ENCODE measurements at places on chromosomes 11 and 22. TPM values are rescaled to one million over a fixed set of nuclear protein-coding genes. Genes with fewer than 3 reads are reported as not detected.

The IFITM10 gene
- total RNA-seq: 2.3 TPM

The C1QTNF5 gene
- 46.4 TPM for total RNA-seq

The KIAA0930 gene
- 58.8 TPM for total RNA-seq

The MUC6 gene
- total RNA-seq: not detected

The YIF1A gene
- total RNA-seq: 116 TPM

The SLC36A4 gene
- total RNA-seq: 19.0 TPM

The PANX3 gene
- total RNA-seq: not detected

The HBD gene
- total RNA-seq: not detected

The TSSK2 gene
- not detected for total RNA-seq

The SLC22A6 gene
- total RNA-seq: not detected

The TH gene
- total RNA-seq: not detected

The FGF19 gene
- not detected for total RNA-seq

DNA sequence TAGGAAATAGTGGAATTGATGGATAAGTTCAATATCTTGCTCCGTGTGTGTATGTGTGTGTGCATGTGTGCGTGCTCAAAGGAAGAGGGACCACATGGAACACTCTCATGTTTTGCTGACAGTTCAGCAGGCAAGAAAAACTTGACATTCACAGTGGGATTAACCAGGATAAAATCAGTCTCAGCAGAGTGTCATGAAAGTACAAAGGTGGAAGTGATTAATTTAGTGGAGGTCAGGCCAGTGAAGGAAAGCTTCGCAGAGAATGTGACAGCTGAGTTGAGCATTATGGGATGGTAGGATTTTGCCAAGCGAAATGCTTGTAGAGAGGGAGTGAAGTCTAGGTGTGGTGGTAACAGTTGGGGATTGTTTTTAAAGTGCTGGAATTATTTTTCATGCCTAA, 15.7 kb upstream of the FBXO3 start:
- no peak for DNase-seq

GRCh38 chr22:17629641-17630040, 1.1 kb upstream of the ATP6V1E1 start:
- DNase-seq: no peak

- no peak for DNase-seq
Observed at GRCh38 chr22:48975316-48975741, 852.3 kb downstream of the BRD1 start.

- no peak for DNase-seq
Observed at GRCh38 chr11:45674481-45675190, 9.2 kb upstream of the CHST1 start.

- no peak for DNase-seq
Observed at GRCh38 chr11:130400781-130401483, 27.5 kb downstream of the ADAMTS8 start.

- no peak for DNase-seq
Observed at GRCh38 chr11:92625894-92626293, 343.6 kb upstream of the MTNR1B start.

DNA sequence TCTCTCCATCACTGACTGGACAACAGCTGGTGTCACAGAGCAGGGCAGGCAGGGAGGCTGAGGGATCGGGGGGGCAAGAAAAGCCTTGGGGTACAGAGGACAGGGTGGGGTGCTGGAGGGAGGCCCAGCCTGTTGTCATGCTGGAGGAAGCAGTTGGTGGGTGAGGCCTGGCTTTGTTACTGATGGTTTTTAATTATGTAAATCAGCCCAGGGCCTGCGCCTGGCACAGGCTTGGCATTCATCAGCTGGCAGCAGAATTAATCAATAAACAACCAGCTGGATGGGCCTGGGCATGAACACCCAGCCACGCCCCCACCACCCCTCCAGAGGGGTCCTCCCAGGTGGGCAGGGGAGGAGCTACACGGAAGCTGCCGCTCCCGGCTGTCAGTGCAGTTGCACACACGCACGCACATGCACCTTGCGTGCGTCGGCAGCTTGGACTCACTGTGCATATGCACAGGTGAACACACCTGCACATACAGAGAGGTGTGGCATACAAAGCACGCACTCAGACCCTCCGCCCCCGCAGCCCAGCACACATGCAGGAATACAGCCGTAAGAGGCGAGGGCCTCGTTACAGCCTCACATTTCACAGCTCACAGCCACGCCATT, 21.3 kb upstream of the ELFN2 start:
- DNase-seq: no peak

- DNase-seq: no peak
Observed at GRCh38 chr11:72955466-72955865, 141.3 kb downstream of the ATG16L2 start.

DNA sequence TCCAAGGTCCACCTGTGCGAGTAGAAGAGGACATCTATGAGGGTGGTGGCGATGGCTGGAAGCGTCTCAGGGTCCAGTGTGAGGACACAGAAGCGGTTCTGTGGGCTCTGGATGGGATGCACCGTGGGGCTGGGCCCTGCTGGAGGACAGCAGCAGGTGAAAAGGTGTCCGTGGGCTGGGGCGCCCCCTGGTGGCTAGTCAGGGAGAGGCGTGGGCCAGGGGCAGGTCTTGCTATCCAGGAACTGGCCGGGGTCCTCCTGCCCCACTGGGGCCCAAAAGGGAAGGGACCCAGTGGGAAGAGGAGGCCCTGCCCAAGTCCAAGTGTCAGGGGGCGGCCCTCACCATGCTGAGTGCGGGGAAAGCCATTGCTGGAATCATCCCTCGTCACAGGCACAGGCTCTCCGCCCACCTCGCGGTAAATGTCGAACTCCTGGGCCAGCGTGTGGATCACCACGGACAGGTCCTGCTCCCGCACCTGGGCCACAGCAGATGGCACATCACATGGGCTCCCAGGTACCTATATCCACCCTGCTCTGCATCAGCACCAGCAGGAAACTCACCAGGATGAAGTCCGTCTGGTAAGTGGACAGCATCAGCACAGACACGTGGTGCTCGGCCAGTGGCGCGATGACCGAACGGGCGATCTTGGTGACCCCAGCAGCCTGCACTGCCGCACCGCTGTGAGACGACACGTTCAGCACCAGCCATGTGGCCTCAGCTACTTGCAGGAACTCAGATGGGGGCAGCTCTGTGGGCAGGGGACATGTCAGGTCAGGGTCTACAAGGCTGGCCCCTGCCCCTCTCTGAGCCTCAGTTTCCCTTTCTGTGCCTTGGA, 2.3 kb downstream of the CASTOR1 start:
- peak; percentile 74 for DNase-seq

DNA sequence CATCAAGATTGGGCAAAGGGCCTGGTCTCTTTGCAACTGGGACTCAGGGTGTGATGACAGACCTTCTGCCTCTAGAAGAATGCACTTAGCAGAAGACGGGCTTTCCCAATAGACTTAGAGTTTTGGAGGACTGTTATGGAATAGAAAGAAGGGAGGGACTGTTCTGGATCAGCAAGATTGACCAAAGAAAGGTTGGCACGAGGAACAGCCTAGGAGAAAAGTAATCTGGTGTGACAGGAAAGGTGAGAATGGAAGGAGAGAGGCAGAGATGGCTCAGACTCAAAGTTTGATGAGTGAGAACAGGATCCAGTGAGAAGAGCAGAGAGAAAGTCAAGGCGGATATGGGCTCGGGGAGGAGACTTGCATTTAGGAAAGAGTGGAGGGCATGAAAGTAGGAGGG, 23.0 kb upstream of the TMEM45B start:
- no peak for DNase-seq

GRCh38 chr11:26127336-26127735, 204.6 kb upstream of the ANO3 start:
- no peak for DNase-seq

DNA sequence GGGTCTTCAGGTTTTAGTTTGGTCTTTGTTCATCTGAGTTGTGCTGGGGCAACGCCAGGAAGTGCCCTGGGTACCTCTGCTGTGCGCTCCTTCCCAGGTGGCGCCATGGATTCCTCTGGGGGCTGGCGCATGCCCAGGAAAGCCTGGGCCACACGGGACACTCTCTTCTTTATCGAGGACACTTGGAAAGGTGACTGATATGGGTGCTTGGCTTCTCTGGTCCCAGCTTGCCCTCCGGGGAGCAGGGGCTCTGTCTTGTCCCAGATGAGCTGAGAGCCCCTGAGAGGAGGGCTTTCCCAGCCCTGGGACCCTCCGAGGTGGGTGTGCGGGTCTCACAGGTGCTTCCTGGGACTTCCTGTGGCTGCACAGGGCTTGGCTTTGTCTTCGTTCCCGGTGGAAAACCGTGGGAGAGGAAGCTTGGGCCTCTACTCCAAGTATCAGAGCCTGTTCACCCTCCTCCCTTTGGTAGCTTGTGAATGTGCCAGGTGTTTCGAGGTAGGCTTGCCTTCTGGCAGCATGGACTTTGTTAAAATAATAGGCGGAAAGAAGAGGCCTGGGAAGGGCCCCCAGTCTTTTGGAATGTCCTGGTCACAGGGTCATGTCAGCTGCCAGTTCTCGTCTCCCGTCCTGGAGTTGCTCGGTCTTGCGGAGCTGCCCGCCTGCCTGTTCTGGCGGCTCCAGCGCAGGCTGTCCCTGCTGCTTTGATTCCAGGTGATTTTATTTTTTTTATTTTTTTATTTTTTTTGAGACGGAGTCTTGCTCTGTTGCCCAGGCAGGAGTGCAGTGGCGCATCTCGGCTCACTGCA, 10.1 kb upstream of the NEAT1 start:
- no peak for DNase-seq

- DNase-seq: no peak
Observed at GRCh38 chr11:11391796-11392463, 38.9 kb upstream of the CSNK2A3 start.

DNA sequence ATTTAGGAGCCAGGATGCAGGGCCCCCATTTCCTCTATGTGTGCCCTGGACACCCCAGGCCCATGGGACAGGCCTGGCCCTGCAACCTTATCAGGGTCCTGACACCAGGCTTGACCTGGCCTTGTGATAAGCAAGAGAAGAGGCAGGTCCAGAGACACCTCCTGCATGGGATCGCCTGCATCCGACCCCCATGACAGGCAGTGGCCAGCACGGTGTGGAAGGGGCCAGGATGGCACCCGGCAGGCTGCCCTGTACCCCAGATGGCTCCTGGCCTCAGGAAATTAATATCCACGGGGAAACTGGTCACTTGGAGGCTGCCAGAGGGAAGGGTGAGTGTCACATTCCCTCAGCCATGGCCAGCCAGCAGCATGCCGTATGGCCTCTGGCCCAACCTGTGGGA, 6.8 kb downstream of the KRTAP5-9 start:
- DNase-seq: no peak

GRCh38 chr22:23531283-23531956, 48.7 kb downstream of the IGLL1 start:
- DNase-seq: no peak

GRCh38 chr11:118643142-118643994, 36.0 kb downstream of the PHLDB1 start:
- no peak for DNase-seq

DNA sequence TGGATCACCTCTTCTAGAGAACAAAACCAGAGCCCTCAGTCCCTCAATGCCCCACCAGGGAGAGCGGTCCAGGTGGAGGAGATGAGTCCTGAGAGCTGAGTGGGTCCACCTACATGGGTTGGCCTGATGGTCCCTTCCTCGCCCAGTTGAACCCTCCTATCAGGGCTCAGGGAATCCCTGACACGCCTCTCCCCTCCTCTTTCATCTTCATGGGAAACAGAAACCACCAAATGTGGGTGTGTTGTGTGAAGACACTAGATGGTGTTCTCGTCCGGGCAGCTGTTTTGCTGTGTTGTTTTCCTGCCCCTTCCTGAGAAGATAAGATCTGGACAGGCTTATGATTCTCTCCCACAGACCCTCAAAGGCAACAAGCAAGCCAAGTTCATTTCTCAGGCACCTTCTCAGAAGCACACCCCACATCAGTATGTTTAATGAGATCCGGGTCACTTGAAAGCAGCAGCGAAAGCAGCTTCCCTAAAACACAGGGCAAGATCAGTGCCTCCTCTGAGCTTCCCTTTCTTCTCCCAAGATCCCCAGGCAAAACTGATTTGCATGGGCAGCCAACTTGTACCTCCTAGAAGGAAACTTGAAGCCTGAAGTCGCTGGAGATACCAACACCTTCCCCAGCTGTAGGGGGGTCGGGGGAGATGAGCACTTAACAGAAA, 35.3 kb upstream of the POU2AF1 start:
- DNase-seq: no peak

GRCh38 chr11:114482114-114482513, 42.8 kb downstream of the REXO2 start:
- DNase-seq: no peak

- no peak for DNase-seq
Observed at GRCh38 chr22:42462016-42462415, 29.8 kb upstream of the NFAM1 start.

- DNase-seq: no peak
Observed at GRCh38 chr11:73366265-73366610, 10.0 kb upstream of the RELT start.

DNA sequence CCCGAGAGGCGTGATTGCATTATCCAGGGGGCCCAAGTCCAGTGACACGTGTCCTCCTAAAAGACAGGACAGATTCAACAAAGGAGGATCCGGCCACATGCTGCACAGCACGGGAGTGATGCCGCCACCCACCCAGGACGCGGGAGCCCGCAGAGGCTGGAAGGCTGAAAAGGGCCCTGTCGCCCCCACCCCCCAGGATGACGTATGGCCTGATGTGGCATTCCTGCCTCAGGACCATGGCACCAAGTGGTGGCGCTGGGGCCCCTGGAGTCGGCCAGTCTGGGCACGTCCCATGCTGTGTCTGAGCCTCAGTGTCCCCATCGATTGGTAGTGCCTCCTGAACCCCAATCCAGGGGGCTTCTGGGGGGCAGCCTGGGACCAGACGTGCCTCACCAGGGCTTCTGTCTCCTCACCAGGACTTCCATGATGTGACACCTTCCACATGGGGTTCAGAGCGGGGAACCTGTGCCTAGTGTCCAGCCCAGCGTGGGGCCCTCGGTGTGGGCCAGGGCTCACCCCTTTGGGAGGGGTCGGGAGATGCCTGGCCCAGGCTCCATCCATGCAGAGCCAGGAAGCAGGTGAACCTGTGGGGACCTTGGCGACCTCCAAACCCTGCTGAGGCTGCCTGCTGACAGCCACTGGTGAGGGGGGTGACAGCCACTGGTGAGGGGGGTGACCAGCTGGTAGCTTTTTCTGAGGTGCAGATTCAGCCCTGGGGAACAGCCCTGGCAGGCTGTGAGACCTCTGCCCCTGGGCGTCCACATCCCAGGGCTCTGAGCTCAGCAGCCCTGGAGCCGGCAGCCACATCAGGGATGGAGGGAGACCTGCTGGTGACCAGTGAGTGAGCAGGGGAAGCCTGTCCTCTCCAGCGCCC, 75.3 kb downstream of the KCNQ1 start:
- DNase-seq: peak; percentile 13

All from omental fat pad (tissue), 4 donors.